ENCODE measurements at places on chromosomes 12 and 14. TPM values are rescaled to one million over a fixed set of nuclear protein-coding genes. Genes with fewer than 3 reads are reported as not detected.

GRCh38 chr14:96109596-96110355 lies 70.6 kb downstream of the C14orf132 start:
- DNase-seq, result peak; percentile 37

GRCh38 chr14:75628816-75629215 lies 31.9 kb downstream of the ERG28 start:
- DNase-seq, result no peak

IRF9 gene
- 8.3 TPM for total RNA-seq

CLEC4D gene
- total RNA-seq, result not detected

DNA sequence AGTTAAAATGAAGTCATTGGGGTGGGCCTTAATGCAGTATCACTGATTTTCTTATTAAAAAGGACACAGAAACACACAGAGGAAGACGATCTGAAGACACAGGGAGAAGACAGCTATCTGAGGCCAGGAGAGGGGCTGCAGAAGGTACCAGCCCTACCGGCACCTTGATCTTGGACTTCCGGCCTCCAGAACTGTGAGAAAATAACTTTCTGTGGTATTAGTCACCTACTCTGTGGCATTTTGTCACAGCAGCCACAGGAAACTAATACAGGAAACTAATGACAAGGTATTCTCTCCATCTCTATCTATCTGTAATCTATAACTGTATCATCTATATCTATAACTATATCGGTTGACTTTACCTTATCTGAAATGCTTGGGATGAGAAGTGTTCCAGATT lies 1149.5 kb downstream of the BCL11B start:
- no peak for DNase-seq

TWF1 gene
- total RNA-seq, result 173 TPM

- peak; percentile 77 for DNase-seq
Observed at GRCh38 chr14:54314365-54315104, 82.3 kb upstream of the CDKN3 start.

DNA sequence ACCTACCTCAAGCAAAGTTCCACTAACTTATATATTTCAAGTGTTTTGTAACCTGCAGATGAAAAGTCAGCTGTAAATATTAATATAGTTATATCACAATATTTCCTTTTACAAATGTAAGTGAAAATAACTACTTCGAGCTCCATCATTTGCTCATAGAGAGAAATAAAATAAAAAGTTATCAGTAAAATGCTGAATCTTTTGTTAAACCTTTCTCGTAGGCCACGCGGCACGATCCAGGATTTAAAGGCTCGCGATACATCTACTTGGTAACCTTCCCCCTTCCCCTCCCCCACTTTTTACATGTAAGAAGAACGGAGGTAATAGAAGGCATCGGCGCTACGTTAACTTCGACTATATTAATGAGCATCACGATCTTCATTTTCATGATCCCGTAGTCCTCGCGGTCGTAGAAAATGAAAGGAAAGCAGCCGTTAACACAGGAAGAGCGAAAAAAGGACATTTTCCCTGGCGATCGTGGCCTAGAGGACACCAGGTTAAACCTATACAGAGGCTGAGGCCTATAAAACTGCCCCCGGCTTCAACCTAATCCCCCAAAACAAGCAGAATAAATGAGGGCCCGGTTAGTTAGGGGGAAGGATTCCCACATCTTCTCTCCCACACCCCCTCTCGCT lies 508 bp downstream of the HNRNPC start:
- peak; percentile 48 for DNase-seq

GRCh38 chr14:87013583-87013982 lies 979.4 kb downstream of the GALC start:
- DNase-seq, result no peak

OR4K17 gene
- total RNA-seq, result not detected

SRRM4 gene
- not detected for total RNA-seq

DNA sequence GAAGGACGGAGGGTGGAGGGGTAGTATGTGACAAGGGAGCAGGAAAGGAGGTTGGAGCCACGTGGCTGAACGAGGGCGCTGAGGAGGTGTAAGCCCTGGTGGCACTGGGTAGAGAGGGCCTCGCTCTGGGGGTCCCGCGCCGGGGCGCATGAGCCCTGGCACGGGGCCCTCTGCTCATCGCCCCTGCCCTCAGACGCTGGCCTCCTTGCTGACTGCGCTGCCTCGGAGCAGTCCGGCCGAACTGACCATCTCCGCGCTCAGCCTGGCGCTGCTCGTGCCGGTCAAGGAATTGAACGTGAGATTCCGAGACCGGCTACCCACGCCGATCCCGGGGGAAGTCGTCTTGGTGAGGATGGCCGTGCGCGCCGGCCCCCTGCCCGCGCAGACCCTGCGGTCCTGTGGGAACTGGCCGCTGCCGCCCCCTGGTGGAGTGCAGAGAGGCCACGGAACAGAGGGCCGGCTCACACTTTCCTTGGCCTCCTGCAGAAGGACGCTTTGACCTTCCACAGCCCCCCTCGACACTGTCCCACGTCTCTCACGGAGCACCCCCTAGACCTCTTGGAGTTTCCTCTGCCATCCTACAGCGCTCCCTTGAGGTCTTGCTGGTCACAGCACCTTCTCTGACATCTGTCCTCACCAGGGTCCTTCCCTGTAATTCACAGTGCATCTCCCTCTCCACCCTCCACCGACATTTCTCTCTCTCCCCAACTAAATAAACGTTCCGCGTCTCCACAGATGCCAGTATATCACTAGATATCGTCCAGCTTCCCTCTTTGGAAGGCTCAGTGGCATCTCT lies 10.5 kb downstream of the ARHGEF25 start:
- DNase-seq, result peak; percentile 61

ART4 gene
- total RNA-seq, result not detected

- DNase-seq, result no peak
Observed at GRCh38 chr14:28779456-28779855, 12.9 kb downstream of the FOXG1 start.

- DNase-seq, result no peak
Observed at GRCh38 chr14:90255871-90256270, 482 bp upstream of the PSMC1 start.

- DNase-seq, result peak; percentile 3
Observed at GRCh38 chr14:36207500-36207899, 31.0 kb upstream of the PTCSC3 start.

BEGAIN gene
- 1.3 TPM for total RNA-seq

KRT80 gene
- 0.44 TPM for total RNA-seq

GRCh38 chr12:54980341-54980740 lies 4.2 kb downstream of the TESPA1 start:
- no peak for DNase-seq

PTPN21 gene
- 1.2 TPM for total RNA-seq

MYH7 gene
- total RNA-seq, result not detected

GRCh38 chr14:23153851-23154796 lies 29.3 kb downstream of the SLC7A8 start:
- peak; percentile 96 for DNase-seq

CSRP2 gene
- 57.5 TPM for total RNA-seq

DNA sequence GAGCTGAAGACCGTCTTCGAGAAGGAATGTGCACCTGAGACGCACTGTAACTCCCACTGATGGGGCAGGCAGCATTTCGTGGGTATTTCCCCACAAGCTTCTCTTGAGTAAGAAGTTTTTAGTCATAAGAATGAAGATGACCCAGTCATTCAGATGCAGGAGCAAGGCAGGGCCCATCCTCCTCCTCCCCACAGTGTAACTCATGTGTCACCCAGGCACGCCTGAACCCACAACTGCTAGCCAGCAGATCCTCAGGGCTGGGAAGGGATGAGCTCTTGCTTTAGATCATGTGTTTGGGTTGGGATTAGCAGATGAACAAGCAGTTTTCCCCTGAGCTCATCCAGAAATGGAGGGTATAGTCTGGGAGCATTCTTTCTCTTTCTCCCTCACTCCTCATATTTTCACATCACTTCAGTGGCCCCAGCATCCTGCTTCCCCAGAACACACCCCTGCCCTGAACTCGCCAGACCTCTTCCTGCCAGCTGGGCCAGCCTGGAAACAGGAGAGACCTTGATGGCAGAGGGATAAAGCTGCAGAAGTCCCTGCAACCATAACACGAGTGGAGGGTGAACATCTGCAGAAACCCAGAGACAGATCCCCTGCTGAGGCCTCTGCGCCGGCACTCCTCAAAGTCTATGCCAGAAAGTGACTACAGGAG lies 73.3 kb downstream of the B4GALNT3 start:
- no peak for DNase-seq

GRCh38 chr14:76926521-76927251 lies 100.5 kb downstream of the LRRC74A start:
- no peak for DNase-seq

DNA sequence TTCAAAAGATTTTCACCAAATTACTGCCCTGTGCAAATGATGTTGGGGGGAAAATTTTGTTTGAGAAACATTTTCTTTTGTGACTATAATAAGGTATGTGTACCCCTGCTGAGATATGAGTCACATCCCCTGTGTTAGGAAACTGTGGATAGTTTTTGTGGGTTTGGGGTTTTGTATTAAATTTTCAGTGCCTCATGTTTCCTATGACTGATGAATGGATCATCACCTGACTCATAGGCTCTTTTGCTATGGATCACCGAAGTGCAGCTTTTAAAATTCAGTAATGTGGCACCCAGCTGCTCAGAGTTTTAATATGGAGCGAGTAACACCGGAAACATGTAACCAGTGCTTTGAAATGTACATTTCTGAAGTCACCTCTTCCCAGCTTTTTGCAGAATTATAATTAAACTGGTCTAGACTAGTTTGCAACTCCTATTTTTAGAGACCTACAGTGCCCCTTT lies 167.4 kb upstream of the HMGA2 start:
- no peak for DNase-seq

DNA sequence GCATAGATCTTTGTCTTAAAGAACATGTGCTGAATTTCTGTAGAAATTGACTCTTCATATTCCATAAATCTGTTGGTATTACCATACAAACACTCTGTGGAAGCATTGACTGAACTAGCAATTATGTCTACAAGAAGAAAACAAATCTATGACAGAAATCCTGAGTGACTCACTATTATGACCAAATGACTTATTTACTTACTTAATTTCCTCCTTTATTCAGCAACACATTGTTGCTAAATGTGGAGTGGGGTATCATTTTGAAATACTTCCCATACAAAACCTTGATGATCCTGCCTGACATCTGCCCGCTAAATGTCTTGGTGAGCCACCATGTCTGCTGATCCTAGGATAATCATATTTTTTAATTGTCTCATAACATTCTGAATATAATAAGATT lies 99.1 kb upstream of the SLCO1C1 start:
- DNase-seq, result no peak

- DNase-seq, result peak; percentile 9
Observed at GRCh38 chr14:82113710-82114109, 580.1 kb upstream of the SEL1L start.

DNA sequence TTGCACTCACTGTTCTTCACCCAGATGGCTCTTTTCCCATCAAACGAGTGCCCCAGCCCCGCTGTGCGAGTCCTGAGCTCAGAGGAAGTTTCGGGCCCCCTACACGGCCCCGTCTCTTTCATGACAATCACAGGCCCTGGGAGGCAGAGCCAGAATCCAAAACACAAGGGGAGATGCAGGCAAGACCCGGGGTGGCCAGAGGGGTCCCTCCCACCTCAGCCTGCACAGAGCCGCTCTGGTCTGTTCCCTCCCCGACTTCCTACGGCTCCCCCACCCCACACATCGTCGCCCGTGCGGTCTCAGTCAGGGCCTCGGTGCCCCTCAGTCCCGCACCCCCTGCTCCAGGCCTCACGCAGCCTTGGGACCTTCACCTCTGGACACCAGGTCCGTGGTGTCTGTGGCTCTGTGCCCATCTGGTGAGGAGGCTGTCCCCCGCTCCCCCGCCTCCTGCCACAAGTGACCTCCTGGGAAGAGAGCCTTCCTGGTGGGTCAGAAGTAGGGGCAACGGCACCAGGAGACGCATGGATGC lies 8.9 kb downstream of the GPR132 start:
- no peak for DNase-seq

DNA sequence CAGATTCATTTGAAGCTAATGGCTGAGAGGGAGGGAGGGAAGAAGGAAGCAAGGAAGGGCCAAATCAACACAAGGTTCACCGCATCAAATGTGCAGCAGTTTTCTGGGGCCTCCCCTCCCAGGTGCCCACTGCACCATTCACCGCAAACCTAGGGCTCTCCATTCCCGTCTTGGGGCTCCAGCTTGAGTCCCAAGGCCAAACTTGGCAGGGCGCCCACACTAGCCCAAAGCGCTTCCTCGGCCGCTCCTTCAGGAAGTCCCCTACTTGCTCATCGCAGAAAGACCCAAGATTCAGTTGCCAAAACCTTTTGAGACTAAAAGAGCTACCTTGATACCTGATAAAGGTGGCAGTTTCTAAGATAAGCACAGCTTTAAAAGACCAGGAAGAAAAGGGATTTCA lies 140.5 kb upstream of the FKBP4 start:
- DNase-seq, result no peak

SLC38A6 gene
- 43.1 TPM for total RNA-seq

- DNase-seq, result no peak
Observed at GRCh38 chr12:115199831-115200230, 515.9 kb upstream of the TBX3 start.

GRCh38 chr12:58881816-58882215 lies 38.5 kb downstream of the LRIG3 start:
- DNase-seq, result no peak

LRTM2 gene
- not detected for total RNA-seq

- DNase-seq, result no peak
Observed at GRCh38 chr12:5806371-5807089, 138.5 kb downstream of the ANO2 start.

GRCh38 chr14:32432813-32433538 lies 103.9 kb downstream of the AKAP6 start:
- no peak for DNase-seq

DNA sequence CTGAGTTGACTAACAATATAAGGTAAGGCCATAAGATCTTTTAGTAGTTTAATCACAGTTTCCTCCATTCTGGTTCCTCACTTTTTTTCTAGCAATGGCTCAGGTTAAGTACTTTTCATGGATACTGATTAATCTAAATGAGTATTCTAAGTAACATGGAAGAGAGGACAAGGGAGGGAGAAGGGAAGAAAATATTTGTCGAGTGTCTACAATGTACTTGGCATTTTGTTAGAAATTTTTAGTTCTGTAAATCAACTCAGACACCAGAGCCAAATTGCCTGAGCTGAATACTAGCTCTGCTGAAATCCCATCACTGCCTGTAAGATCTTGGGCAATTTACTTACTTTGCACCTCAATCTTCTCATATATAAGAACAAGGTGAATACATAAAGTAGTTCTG lies 20.2 kb downstream of the RERG start:
- DNase-seq, result no peak

ACVRL1 gene
- 1.8 TPM for total RNA-seq

BEST3 gene
- total RNA-seq, result 0.61 TPM

AMIGO2 gene
- total RNA-seq, result 155 TPM

CEBPE gene
- not detected for total RNA-seq

ITPR2 gene
- 3.0 TPM for total RNA-seq

GLS2 gene
- 1.2 TPM for total RNA-seq

PZP gene
- total RNA-seq, result not detected
